Breast epithelium (tissue), 4 donors: ENCODE measurements at places on chromosomes 12 and 14. TPM values are rescaled to one million over a fixed set of nuclear protein-coding genes. Genes with fewer than 3 reads are reported as not detected.

Gene WNT1
- not detected for total RNA-seq

Gene PAH
- total RNA-seq: not detected

Gene SINHCAF
- 11.8 TPM for total RNA-seq

Gene TSPAN11
- total RNA-seq: 0.73 TPM

Gene HOXC13
- total RNA-seq: 0.98 TPM

Gene C14orf132
- total RNA-seq: 6.6 TPM

GRCh38 chr12:42421844-42422779 is 96.1 kb downstream of the PPHLN1 start:
- DNase-seq: no peak

DNA sequence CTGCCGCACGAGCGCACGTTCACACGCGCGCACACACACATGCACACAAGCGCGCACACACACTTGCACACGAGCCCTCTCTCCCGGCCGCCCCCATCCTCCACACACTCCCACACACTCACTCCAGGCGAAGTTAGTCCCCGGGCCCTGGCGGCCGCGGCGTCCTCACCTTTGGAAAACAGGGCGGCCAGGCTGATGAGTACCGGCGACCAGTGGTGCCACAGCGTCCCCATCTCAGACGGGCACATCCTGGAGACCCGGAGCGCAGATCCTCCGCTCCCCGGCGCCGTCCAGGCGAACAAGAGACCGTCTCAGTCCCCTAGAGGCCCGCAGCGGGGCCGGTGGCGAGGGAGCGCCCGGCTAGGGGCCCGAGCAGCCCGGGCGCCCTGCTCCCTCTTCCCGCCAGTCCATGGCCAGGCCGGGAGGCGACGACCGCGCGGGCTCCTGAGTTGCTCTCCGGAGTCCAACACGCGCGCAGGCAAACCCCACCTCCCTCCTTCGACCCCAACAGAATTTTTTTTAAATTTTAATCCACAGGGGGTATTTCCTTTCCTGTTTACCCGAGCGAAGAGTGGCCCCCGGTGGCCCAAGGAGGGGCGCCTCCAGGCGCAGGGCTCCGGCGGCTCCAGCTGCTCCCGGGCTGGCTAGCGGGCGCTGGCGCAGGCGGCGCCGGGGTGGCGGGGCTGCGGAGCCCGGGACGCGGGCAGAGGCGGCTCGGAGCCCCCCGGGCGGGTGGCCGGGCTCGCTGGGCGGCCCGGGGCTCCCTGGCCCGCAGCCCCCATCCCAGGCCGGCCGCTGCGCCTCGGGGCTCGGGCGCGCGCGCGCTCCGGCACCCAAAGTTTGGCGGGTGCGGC is 506 bp downstream of the TMEM132D start:
- no peak for DNase-seq

GRCh38 chr12:123671876-123672275 is 963 bp downstream of the TCTN2 start:
- no peak for DNase-seq

GRCh38 chr14:61203081-61203753 is 77.9 kb downstream of the TMEM30B start:
- no peak for DNase-seq

GRCh38 chr14:67425608-67426007 is 13.6 kb upstream of the PLEK2 start:
- no peak for DNase-seq

DNA sequence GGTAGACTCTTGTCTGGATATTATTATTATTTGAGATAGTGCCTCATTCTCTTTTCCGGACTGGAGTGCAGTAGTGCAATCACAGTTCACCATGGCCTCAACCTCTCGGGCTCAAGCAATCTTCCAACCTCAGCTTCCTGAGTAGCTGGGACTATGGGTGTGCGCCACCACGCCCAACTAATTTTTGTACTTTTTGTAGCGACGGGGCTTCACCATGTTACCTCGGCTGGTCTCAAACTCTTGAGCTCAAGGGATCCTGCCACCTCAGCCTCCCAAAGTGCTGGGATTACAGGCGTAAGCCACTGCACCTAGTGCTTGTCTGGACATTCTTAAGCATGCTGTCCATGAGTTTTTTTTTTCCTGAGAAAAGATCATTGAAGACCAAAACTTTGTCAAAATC is 498.9 kb upstream of the RGS6 start:
- DNase-seq: no peak

GRCh38 chr14:24078146-24078545 is 6.8 kb downstream of the CPNE6 start:
- DNase-seq: no peak
